ENCODE measurements at places on chromosomes 3 and 15.

DNA sequence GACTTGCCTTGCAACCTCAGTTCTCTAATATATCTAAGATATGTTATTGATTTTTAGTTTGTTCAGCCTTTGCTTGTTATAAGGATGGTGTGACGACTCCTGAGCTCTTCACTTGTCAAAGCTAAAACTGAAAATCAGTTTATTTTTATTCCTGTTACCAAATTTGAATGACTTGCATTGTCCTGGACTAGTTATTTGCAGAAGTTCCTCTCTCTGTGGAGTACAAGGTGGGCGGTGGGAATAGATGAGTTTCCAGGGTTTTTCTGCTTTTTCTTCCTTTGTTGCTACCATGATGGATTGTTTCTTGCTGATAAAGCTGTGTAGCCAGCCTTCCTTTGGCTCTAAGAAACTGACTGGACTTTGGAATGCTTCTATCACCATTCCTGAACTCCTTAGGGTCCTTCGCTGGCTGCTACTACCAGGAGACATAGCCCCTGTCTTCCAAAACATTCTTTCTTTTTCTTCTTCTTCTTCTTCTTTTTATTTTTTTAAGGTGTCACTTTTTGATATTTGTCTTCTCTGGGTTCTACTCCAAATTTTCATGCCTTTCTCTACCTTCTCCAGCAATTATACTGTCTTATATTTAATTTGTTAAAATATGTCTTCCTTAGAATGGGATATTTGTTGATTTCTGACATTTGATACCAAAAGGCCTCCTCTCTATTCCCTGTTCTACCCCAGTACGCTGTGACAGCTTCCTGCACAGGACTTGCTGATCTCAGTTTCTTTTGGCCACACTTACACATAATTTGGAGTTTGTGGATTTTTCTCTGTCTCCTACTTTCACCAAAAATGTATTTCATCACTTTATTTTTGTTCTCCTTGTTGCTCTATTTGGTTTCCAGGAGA is 145.1 kb upstream of the THRB start:
- no peaks in the 10 kb centered on the region for H3K4me1 ChIP-seq
- peaks cover 3% of the 10 kb centered on the region for H3K27me3 ChIP-seq
- H3K4me3 ChIP-seq, result no peak overlapping the region

DNA sequence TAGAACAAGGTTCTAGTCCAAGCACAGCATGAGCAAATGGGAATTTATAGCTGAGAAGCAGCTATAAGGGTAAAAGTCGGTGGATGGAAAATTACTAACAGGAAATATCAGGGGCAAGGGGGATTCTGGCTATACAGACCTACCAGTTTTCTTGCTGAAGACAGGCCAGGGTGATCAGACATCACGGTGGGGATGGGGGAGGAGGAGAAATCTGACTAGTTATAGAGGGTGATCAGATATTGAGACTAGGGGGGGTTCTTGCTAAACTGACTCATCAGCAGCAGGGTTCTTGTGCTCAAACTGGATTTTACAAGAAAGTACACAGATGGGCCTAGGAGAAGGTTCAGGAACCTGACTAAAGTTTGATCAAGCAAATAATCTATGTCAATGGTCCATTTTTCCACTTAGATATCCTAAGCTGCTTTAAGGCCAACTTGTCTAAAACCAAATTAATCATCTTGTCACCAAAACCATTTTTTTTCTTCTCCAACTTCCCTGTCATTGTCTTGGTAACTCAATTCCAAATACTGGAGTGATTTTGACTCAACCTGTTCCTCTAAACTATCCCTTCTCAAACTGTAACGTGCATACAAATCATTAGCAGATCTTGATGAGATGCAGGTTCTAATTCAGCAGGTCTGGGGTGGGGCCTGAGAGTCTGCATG is 4.6 kb downstream of the TMEM212 start:
- no peak for DNase-seq
- H3K4me1 ChIP-seq, result peaks cover 35% of the 10 kb centered on the region

DNA sequence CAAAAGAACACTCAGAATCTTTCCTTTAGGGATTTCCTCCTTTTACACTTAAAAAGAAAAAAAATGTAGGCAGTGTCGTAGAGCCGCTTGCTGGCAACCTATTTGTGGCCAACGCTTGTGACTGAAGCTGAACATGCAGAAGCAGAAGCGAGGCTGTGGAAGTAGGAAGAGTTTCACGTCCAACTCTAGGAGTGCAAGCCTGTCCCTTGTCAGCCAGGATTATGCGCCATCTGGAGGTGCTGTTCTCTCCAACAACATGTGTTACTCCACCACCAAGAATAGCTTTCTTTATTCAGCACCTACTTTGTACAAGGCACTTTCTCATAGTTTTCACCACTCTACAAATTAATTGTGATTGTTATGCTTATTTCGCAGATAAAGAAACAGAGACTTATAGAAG is 223.2 kb upstream of the LMCD1 start:
- H3K27me3 ChIP-seq, result no peaks in the 10 kb centered on the region
- H3K36me3 ChIP-seq, result no peaks in the 10 kb centered on the region

- no peaks in the 10 kb centered on the region for H3K36me3 ChIP-seq
- H3K27me3 ChIP-seq, result peaks cover 2% of the 10 kb centered on the region
- no peak for DNase-seq
- H3K4me1 ChIP-seq, result peaks cover 64% of the 10 kb centered on the region
- H3K4me3 ChIP-seq, result no peak overlapping the region
These were observed 115.7 kb downstream of the AKAP13 start for GRCh38 chr15:85496151-85496550.

- DNase-seq, result peak; percentile 71
- H3K4me1 ChIP-seq, result peaks cover 37% of the 10 kb centered on the region
- peak overlapping the region; percentile 14 for H3K27ac ChIP-seq
- H3K4me3 ChIP-seq, result no peak overlapping the region
These were observed 209.6 kb upstream of the PFN2 start for GRCh38 chr3:150180334-150180733.

- no peak overlapping the region for H3K4me3 ChIP-seq
- no peak for DNase-seq
- H3K36me3 ChIP-seq, result no peaks in the 10 kb centered on the region
- H3K27me3 ChIP-seq, result no peaks in the 10 kb centered on the region
These were observed 745.7 kb upstream of the CCDC54 start for GRCh38 chr3:106631373-106632108.

DNA sequence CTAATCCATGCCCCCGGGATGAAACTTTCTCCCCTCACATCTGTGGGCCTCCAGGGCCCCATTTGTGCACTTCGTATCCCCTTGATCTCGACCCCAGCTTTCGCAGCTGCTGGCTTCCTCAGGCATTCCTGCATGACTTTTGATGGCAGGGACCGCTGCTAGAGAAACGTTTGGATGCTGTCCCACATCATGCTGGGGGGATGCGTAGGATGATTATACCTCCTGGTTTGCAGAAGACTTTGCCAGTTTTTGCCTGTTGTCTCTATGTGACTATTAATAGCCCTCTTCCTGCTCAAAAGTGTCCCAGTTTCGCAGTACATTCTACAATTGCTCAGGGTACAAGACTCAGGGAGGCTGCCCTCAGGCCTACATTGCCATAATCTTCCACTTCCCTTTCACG is 10.4 kb upstream of the KCNAB1 start:
- no peak overlapping the region for H3K4me3 ChIP-seq
- H3K4me1 ChIP-seq, result no peaks in the 10 kb centered on the region
- peaks cover 13% of the 10 kb centered on the region for H3K27me3 ChIP-seq
- H3K27ac ChIP-seq, result no peak overlapping the region

GRCh38 chr15:73273181-73274002 is 95.4 kb downstream of the HCN4 start:
- peak; percentile 30 for DNase-seq
- H3K36me3 ChIP-seq, result no peaks in the 10 kb centered on the region
- H3K27me3 ChIP-seq, result peaks cover 6% of the 10 kb centered on the region
- peaks cover 16% of the 10 kb centered on the region for H3K4me1 ChIP-seq
- H3K27ac ChIP-seq, result no peak overlapping the region

- no peaks in the 10 kb centered on the region for H3K36me3 ChIP-seq
- H3K27ac ChIP-seq, result no peak overlapping the region
- peak; percentile 50 for DNase-seq
- H3K4me1 ChIP-seq, result peaks cover 34% of the 10 kb centered on the region
- H3K4me3 ChIP-seq, result no peak overlapping the region
These were observed 9.4 kb downstream of the SLC51B start for GRCh38 chr15:65054333-65055200.

GRCh38 chr3:145355206-145355605 is 805.8 kb downstream of the PLOD2 start:
- no peak for DNase-seq
- no peaks in the 10 kb centered on the region for H3K27me3 ChIP-seq
- no peak overlapping the region for H3K27ac ChIP-seq

DNA sequence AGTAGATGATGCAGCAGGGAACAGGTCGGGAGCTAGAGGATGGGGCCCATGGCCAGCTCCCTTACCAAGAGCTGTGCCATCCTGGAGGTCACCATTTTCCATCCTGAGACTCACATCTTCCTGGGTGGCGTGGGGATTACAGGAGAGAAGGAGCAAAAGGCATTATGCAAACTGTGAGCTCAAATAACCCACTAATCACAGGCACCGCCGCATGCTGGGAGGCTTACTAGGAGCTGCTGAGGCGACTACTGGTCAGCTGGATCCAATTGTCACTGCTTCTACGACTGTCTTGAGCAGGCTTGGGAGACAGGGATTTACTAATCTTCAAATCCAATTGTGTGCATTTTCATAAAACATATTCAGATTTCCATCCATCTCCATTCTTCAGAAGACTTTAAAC is 12.5 kb upstream of the KBTBD12 start:
- no peak for DNase-seq
- no peaks in the 10 kb centered on the region for H3K4me1 ChIP-seq
- H3K4me3 ChIP-seq, result no peak overlapping the region

DNA sequence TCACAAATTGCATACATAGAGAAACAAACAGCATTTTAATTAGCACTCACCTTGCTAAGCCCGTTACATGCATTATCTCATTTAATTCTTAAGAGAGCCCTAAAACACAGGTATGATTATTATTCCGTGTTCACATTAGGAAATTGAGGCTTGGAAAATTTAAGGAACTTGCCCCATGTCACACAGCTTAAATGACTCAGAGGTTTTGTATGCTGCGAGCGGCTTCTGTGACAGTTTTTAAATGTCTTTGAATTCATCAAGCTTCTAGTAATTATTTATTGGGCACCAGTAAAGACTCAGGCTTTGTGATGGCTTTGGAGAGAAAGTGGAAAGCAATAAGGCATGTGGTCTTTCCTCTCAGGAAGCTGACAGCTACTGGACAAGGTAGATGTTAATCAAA is 166.7 kb upstream of the THBS1 start:
- H3K27me3 ChIP-seq, result no peaks in the 10 kb centered on the region
- DNase-seq, result no peak
- no peak overlapping the region for H3K27ac ChIP-seq
- no peak overlapping the region for H3K4me3 ChIP-seq

- no peak overlapping the region for H3K27ac ChIP-seq
- H3K4me1 ChIP-seq, result no peaks in the 10 kb centered on the region
- H3K27me3 ChIP-seq, result no peaks in the 10 kb centered on the region
- no peak for DNase-seq
These were observed 706.9 kb downstream of the TBL1XR1 start for GRCh38 chr3:176490357-176490756.

DNA sequence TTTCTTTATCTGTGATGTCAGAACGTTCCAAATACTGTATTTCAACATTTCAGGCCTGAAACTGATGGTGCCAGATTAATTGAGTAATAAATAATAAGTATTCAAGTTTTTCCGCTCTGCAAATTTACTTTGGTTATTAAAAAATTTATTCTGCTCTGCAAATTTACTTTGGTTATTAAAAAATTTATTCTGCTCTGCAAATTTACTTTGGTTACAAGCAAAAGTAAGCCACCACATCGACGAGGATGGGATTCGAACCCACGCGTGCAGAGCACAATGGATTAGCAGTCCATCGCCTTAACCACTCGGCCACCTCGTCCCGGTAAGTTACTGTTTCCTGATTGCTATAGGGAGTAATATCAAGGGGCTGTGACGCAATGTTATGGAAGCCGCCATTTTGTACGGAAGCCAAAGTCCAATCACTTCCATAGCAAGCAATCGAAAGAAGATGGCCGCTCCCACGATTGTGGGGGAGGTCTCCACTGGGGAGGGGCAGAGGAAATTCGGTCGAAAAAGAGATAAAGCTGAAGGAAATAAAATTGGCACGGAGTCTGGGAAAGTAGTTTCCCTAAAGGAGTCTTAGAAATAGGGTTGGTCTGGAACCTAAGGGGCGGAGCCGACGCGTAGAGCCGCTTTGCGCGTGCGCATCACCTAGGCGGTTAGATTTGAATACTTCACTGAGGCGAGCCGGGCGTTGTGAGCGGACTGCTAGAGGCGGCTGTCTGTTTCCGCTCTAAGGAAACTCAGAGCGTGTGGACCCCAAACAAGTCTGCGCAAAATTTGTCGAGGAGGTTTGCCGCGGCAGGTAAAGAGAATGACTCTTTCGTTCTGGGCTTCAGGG is at the start of gene KNL1:
Gene KNL1, plus strand, starts transcription at position 662 of the 841 bp plus-strand sequence. CDS start 8,683 bp downstream, outside the sequence.
- H3K4me3 ChIP-seq, result peak within 1 kb of the TSS; percentile 91
- peaks cover 4% of the 10 kb centered on the region for H3K27me3 ChIP-seq
- peak; percentile 89 for DNase-seq
- H3K36me3 ChIP-seq, result no peaks in the 10 kb centered on the region
- H3K4me1 ChIP-seq, result peaks cover 42% of the 10 kb centered on the region
- H3K27ac ChIP-seq, result peak within 1 kb of the TSS; percentile 100

DNA sequence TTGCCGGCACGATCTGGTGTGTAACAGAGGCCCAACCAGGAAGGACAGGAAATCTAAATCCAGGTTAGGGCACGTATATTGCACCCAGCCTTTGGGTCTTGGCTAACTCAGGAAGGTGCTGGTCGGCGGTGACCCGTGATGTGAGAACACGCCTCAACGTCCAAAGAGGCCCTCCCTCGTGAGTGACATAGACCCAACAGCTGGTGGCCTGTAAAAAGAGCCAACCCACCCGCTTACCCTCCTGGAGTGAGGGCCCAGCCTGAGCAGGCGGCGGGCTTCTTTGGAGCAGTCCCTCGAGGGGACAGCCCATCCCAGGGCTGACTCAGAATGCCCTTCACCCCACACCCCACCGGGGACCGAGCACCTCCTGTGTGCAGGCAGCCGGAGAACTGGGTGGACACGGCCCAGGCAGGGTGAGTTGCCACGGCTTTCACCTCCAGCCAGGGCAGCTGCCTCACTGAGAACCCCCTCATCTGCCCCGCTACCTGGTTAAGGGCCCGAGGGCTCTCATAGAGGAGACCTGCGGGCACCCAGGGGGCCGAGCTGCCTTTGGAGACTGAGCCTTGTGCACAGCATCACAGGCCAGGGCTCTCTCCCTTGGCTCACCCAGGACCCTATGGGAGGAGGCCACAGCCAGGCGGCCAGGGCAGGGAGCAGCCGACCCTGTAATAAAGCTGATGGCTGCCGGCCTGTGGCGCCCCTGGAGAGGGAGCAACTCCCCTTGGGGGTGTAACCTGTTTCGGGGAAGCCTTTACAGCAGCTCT is 41.8 kb downstream of the ZNF710 start:
- no peak overlapping the region for H3K27ac ChIP-seq
- H3K27me3 ChIP-seq, result no peaks in the 10 kb centered on the region
- DNase-seq, result no peak
- H3K36me3 ChIP-seq, result no peaks in the 10 kb centered on the region

DNA sequence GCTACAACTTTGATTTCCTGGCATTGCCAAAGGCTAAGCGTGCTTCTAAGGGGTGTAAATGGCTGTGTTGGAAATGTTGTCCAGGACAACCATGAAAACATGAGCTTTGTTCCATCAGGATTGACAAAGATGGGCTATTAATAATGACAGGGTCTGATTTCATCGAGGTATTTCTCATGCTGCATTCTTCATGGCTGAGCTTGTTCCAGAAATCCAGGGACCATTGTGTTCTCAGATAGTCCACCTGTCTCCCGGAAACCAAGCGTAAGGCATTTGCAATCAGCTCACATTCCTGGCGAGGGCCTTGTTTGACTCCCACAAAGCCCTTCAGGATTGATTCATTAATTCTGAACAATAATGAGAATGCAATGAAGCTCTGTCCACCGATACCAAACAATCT is 111.3 kb downstream of the CD47 start:
- no peak overlapping the region for H3K4me3 ChIP-seq
- peaks cover 29% of the 10 kb centered on the region for H3K27me3 ChIP-seq
- H3K36me3 ChIP-seq, result no peaks in the 10 kb centered on the region
- H3K27ac ChIP-seq, result no peak overlapping the region
